ENCODE measurements at places on chromosomes 1 and 21.
A peak's percentile ranks its signal among the peaks of the same experiment; 100 is the strongest.

DNA sequence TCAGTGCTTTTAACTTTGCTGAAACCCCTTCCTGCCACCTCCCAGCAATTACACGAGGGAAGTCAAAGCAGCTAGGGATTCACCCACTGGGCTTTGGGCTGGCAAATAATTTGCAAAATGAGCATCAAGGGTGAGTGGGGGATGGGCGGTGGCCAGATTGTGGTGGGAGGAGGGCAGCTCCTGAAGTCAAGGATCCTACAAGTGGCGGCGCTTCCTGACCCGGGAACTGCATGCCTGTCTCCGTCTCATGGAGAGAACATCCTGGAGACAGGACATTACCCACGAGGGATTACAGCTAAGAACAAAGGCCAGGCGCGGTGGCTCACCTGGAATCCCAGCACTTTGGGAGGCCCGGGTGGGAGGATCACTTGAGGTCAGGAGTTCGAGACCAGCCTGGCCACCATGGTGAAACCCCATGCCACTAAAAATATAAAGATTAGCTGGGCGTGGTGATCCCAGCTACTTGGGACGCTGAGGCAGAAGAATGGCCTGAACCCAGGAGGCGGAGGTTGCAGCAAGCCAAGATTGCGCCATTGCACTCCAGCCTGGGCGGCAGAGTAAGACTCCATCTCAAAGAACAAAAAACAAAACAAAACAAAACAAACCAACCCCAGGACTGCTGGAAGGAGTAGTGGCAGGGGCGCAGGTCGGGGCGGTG lies 12.9 kb downstream of the TTC34 start:
- DNase-seq: no peak

DNA sequence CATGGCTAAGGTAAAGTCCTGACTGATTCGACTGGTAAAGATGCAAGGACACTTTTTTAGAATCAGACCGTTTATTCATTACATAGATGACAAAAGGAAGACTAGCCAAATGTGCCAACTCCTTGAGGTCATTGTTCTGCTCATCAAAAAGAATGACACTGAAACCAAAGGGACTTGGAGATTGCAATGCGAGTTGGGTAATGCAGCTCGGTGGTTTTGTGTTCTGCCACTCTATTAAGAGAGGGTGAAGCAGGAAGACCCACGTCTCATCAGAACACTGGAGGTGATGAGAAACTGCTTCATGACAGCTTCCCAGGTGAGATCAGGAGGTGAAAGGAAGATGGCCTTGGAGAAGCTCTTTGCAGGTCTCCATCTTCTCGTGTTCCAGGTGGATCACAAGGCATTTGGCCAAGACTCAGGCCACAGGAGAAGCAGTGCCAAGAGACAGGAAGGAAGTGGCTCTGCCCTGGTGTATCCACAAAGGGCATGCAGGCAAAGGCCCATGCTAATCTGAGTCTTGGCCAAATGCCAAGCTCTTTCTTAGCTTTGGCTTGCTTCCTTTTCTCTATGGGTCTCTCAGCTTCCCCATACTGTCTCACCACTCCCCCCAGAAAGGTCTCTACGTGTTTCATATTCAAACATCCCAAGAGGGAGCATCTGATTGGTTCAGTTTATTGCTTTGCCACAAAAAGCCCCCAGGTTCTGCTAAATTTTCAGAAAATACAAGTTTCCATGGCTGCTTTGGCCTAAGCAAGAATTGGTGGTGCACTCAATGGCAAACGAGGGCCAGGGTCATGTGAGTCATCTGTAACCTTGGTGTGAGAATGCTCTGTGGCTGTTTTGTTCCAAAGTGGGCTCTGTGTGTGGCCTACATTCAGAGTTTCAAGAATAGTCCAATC lies 5.7 kb upstream of the CCT8 start:
- peak; percentile 57 for DNase-seq

- no peak for DNase-seq
These were observed 543.2 kb upstream of the CXADR start for GRCh38 chr21:16969636-16970035.

GRCh38 chr1:107964336-107965109 lies 457 bp downstream of the VAV3 start:
- no peak for DNase-seq

- DNase-seq: no peak
These were observed 383.8 kb downstream of the LMO4 start for GRCh38 chr1:87712261-87713010.

DNA sequence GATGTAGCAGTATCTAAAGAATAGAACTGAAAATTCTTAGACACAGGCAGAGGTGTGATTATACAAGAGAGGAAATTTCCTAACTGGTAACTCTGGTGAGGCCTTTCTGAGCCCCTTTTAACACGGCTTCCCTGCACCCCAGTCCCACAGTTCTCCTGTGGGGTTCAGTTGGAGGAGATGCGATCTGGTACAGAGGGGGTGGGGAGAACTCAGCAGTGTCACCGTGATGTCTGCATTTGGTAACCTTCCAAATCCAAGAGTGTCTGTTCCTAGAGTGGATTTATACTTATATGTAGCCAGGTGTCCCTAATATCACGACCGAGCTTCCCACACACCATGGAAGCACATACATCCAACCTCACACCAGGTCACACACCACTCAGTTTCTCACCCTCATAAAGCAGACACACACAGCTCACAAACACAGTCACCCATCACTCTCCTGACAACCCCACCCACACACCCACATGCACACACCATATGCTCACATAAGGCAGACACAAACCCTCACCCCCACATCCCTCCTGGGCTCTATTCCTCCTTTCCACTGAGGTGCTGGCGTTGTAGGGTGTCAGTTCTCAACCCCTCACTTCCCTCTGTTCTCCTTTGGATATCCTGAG lies 48.5 kb downstream of the RHBG start:
- no peak for DNase-seq

DNA sequence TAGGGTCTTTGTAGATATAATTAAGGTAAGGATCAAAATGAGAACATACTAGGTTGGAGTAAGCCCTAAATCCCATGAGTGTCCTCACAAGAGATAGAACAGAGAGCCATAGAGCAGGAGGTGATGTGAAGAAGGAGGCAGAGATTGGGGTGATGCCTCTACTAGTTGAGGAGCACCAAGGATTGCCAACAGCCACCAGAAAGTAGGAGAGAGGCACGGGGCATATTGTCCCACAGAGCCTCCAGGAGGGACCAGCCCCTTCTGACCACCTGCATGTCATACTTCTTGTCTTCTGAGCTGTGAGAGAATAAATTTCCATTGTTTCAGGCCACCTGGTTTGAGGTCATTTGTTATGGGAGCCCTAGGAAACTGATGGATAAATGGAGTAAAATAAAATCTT lies 363.3 kb downstream of the RPS6KC1 start:
- DNase-seq: no peak

DNA sequence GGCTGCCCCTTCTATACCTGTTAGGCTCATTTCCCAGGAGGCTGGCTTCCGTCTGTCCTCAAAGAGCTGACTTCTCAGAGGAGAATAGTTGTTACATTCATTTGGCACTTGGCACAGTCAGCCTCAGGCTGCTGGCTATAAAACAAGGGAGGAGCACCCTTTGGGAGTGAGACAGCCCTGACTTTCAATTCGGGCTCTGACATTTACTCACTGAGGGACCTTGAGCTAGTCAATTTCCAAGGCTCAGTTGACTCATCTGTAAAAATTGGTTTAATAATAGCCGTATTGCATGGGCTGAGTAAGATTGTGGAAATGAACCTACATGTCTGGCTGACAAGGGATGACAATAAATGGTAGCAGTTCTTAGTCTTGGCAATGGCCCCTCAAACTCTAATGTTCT lies 13.7 kb downstream of the ALX3 start:
- no peak for DNase-seq

DNA sequence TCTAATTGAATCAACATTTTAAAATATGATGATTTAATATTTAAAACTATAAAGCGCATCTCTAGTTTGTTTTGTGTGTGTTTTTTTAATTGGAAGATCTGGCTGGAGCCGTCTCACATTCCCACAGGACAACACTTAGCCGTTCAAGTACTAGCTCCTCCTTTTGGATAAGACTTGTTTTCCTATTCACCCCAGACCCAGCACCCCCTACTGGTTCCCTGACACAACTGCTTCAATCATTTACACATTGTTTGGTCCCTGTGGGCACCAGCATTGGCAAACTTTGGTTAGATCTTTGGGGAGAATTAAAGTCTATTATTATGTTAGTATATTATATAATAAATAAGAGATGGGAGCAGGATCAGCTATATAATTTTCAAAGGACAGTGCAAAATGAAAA lies 34.5 kb downstream of the TYW3 start:
- DNase-seq: no peak

DNA sequence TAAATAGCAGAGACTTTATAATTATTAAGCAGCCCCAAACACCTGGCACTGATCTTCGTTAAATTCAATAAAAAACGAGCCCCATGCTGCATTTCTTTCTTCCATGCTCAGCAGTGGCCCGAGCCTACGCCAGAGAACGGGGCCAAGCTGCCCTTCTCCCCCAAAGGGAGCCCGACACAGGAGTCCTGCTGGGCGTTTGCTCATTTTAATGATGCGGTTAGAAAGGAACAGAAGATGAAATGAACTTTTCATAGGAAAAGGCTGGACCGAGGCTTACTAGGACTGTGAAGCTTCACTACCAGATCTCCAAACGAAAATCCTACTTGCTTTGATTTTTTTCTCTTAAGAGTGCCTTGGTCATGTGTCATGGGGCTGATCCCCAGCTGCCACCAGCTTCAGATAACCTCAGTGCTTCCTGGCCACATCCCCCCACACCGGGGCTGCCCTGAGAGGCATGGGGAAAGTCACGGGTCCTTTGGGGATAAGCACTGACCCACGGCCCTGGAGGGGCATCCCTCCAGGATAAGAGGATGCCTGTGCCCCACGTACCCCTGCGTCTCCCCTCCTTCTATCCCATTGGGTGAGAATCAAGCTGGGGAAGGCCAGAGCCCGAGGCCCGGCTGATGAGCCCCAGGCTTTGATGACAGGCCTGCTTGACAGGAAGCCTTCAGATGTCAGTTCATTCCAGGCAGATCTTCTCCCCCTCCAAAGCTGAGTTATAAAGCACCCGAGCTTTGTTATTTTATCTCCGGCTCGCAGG lies 34.2 kb downstream of the PGBD5 start:
- no peak for DNase-seq

- DNase-seq: peak; percentile 41
These were observed 148.5 kb downstream of the TENT5C start for GRCh38 chr1:117754061-117754969.

DNA sequence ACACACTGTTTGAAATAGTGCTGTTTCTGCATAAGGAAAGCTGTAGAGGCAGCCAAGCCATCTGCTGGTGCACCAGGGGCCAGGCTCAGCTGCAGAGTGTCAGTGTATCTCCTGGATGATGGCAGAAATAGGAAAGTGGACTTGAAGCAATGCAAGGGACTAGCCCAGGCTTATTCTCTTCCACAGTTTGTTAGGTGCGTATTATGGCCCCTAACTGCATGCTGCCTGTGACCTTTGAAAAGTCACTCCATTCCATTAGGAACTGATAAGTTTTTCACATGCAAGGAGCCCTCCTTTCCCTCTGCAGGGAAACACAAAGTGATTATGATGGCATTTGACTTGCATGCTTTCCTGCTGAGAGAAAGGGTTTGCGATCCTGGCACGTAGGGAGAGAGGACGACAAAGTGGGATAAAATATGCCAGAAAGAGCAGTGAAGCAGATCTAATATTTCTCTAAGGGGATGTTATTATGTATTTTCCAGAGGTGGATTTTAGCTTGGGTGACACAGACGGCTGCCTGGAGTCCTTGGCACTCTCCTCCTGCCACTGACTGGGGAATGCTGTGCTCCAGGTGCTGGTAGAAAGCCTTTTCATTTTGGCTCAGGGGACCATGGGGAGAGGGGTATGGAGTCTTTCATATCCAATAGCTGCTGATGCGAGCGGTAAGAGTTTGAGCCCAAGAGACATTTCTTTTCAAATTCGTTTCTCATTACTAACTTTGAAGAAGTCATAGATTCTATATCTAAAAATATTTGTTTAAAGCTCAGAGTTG lies 402.1 kb upstream of the B3GALT2 start:
- no peak for DNase-seq

DNA sequence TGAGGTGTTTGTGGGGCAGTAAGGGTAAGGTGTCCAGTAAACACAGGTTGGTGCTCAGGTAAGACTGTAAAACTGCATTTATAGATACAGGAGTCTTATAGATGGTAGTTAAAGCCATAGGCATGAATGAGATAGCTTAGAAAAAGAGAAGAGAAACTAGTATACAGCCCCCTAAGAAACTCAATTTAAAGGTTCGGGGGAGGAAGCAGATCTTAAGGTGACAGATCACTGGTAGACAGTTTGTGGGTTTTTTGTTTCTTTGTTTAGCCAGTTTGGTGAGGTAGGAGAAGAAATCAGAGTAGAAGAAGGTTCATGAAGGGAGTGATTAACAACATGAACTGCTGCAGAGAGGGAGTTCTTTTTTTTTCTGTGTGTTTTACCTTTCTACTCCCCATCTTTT lies 6.1 kb upstream of the AGO3 start:
- no peak for DNase-seq

GRCh38 chr21:37753122-37753599 lies 163.1 kb downstream of the KCNJ6 start:
- no peak for DNase-seq

GRCh38 chr1:24503059-24503751 lies 569 bp downstream of the RCAN3 start:
- DNase-seq: peak; percentile 17

DNA sequence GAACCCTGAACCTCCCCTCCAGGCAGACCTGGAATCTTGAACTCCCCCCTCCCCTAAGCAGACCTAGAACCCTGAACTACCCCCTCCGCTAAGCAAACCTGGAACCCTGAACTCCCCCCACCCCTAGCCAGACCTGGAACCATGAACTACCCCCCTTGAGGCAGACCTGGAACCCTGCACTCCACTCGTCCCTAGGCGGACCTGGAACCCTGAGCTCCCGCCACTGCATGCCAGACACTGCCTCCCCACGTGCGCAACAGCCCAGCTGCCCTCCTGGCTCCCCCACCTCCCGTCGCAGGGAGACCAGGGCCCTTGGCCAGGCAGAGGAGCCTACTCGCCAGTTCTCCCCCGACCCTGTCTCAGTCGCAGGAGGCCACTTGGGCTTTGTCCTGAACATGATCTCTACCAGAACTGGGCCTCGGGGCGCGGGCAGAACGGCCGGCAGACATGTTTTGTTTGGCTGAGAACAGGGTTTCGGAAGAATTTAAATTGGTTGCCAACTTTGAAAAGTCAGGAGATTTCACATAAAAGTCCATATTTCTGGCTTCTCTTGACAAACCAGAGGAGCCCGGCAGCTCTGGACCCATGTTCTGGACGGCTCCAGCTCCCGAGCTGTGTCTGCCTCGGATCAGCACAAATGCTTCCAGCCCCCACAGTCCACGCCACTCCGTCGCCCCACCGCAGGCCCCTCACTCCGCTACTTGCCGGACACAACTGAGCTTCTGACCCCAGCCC lies 9.2 kb upstream of the PLEKHG5 start:
- DNase-seq: no peak

- DNase-seq: no peak
These were observed 23.0 kb upstream of the ZBTB40 start for GRCh38 chr1:22428672-22429071.

GRCh38 chr21:41903559-41904351 lies 24.6 kb upstream of the PRDM15 start:
- no peak for DNase-seq

- DNase-seq: no peak
These were observed 2.6 kb downstream of the FCRL3 start for GRCh38 chr1:157697781-157698569.

GRCh38 chr1:68706639-68707317 lies 209.9 kb upstream of the DEPDC1 start:
- DNase-seq: no peak

- no peak for DNase-seq
These were observed 77.9 kb downstream of the GALNT2 start for GRCh38 chr1:230144758-230145504.

- peak; percentile 69 for DNase-seq
These were observed 1.0 kb upstream of the EFNA1 start for GRCh38 chr1:155126556-155127104.

Measured in hematopoietic multipotent progenitor cell (in vitro differentiated cells).